Glutamatergic neuron (in vitro differentiated cells): ENCODE measurements at places on chromosomes 5 and 9. TPM values are rescaled to one million over a fixed set of nuclear protein-coding genes. Genes with fewer than 3 reads are reported as not detected.

DNA sequence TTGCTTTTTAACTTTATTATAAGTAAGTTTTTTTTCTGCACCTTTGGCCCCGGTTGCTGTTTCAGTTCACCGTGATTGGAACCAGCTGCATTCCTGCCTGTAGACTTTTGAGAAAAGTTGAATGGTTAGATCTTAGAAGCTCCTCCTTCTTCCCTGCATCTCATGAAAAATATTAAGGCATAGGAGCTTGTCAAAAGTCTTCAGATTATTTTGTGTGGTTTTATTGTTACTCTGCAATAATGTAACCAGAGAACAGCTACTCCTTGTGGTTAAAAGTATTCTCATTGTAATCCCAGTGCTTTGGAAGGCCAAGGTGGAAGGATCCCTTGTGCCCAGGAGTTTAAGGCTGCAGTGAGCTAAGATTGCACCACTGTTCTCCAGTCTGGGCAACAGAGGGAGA lies 3.3 kb upstream of the SLC2A8 start:
- DNase-seq, result no peak

- no peak for DNase-seq
These were observed 28.2 kb downstream of the C9orf152 start for GRCh38 chr9:110179734-110180133.

GRCh38 chr9:124559871-124560270 lies 52.7 kb upstream of the NR5A1 start:
- DNase-seq, result no peak

DNA sequence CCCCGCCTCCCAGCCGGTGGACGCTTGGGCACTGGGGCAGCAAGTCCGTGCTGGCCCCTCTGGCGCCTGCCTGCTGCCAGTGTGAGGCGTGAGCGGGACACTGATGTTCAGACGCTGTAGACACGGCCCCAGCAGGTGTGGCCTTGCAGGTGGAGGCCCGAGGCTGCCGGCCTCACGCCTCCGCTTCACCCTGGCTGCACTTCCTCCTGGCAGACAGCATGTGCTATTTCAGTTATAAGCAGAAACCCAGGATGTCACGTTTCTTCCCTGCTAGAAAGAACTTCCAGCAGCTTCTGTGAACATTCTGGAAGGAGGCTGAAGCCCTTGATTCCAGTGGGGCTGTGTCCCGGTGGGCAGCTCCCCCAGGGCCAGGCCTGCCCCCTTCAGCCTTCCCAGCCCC lies 114.8 kb upstream of the FCN2 start:
- no peak for DNase-seq

DNA sequence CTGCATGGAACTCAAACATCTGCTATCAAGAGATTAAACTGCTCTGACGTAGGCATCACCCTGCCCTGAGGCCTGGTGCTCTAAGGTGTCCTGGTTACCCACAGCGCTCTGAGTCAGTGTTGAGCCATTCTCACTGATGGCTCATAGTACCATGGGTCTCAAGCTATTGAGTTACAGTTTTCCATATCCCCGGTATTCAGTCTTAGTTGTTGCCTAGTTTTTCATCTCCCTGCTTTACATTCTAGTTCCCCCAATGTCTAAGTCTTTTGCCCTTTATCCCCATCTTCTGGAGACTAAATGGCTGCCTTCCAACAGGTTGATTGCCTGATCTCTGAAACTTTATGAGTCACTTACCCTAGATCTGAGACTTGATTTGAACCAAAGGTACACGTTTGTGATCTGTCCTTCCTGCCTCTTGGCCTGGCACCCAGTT lies 161.2 kb upstream of the PTGER4 start:
- no peak for DNase-seq

DNA sequence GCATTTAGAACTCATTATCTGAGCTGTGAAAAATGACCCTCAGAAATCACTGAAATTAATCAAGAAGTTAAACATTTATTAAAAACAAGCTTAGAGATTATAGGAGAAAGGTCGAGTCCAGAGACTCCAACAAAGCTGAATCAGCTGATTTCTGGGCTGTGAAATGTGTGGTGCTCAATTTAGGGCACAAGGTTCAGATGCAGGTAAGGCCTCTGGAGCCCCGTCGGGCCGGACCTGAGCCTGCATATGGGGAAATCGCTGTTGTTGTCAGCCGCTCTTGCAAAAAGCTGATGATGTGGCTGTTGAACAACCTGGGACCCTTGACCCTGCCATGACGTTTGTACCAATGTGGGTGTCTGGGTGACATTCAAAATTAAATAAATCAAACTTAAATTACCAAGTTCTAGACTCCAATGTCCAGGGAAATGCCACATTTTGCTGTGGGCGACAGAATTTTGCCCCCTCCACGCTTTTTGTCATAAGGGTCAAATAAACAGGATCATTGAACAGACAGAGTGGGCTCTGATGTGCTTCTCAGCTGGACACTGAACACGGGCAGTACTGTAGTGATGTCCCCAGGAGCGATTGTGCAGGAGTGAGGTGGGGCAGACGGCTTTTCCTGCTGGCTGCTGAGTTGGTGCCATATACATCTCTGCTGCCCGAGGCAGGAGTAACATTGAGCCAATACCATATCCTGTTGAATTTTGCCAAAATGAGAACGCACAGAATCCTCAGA lies 27.2 kb upstream of the FBP1 start:
- DNase-seq, result no peak

GRCh38 chr5:173832386-173832785 lies 55.8 kb upstream of the CPEB4 start:
- no peak for DNase-seq

DNA sequence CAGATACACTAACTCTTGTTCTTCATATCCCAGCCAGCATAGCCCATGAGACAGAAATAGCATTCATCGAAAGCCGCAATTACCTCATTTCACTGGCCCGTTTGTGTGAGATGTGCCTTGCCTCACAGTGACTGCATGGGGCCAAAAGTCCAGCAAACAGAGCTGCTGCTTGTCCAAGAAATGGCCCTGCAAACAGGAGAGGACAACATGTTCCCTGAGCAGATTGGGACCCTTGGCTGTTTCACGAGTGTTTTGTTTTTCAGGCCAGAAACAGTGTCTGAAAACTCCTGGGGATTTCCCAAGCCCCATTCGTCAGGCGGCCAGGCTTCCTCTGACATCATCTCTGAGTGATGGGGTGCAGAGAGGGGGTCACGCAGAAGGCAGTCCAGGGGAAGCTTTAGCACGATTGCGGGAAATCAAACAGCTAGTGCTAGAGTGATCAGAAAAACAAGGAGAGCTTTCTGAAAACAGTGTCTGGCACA lies 503.6 kb upstream of the PAPPA start:
- DNase-seq, result no peak

DNA sequence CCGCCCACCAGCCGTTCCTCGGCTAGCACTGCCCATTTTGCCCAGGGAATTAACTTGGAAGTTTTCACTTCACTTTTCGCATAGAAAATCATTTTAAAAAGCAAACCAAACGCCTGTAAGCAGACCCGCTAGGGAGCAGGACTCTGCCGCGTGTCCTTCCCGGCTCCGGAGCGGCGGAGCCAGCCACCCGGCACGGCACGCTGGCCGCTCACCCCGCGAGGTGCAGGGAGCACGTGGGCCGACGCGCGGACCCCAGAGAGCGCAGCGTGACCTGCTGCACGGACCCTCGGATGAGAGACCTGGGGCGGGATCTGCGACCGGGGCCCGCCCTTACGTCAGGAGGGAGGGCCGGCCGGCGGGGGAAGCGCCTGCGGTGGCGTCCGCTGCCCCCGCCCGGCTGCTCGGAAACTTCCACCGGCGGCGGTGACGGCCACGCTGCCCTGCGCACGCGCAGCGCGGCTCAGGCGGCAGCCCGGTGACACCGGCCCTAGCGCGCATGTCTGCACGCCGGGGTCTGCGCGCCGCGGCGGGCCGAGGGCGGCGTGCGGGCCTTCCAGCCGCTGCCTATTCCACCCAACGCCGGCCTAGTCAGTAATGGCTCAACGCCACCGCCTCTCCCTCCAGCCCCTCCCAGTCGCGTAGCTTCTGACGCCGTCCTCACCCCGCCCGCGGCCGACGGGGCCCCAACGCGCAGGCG lies 507 bp upstream of the TENT4A start:
- DNase-seq, result peak; percentile 98

DNA sequence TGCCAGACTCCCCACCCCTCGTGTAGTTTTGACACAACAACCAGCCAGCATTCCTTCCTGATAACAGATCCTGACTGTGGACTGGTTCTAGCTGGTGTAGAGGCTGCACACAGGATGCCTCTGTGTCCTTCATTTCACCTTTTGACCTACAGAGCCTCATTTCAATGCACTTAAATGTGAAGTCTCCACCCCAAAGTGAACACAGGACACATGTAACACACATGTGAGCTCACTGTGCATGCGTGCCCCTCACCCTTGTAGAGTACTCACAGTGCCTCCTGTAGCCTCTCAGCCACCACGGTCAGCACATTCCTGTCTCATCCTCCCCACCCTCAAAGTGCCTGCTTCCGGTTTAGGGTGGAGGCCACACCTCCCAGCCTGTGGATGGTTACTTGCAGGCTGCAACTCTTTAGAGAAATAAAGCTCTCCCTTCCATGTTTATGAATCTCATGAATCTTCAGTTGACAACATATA lies 11.6 kb upstream of the NKD2 start:
- DNase-seq, result no peak

GRCh38 chr9:7592321-7593316 lies 207.0 kb downstream of the DMAC1 start:
- DNase-seq, result no peak

DNA sequence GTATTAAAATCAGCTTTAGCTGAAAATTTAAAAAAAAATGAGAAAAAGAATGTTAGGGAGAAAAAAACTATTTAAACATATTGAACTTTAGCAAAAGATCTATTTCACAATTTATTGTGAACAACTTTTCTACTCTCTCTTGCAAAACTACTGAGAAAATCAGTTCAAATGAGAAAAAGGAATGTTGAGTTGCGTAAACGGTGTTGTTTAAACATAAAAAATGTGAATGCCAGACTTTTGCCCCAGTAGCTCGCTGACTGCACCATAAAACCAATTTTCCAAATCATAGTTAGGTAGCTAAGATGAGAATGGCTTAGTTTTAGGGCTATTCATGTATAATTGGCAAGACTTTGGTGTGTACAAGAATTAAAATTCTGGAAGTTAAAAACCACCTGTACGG lies 13.4 kb upstream of the RAD23B start:
- DNase-seq, result no peak

DNA sequence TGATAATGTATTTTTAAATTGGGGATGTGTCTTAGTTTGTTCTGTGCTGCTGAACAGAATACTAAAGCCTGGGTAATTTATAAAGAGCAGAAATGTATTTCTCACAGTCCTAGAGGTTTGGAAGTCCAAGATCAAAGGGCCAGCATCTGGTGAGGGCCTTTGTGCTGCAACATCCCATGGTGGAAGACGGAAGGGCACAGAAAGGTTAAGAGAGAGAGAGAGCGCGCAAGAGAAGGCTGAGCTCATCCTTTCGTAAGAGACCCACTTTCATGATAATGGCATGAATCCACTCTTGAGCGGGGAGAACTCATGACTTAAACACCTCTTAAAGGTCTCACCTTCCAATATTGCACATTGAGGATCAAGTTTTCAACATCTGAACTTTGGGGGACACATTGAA lies 79.1 kb upstream of the GOLM1 start:
- DNase-seq, result no peak

DNA sequence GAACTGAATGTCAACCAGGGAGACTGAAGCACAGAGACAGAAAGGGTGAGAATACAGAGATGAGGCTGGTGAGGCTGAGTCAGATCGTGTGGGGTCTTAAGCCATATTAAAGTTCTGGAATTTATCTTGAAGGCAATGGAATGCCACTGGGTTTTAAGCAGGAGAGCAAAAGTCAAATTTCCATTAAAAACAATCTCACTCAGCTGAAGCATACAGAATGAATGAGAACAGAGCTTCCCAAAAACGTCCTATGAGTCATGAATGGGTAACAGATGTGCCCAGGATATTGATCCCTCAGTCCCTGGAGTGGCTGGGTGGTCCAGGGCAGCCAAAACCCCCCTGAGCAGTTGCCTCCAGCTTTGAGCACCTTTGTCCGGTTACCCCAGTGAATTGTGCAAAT lies 44.9 kb downstream of the PFDN1 start:
- no peak for DNase-seq

DNA sequence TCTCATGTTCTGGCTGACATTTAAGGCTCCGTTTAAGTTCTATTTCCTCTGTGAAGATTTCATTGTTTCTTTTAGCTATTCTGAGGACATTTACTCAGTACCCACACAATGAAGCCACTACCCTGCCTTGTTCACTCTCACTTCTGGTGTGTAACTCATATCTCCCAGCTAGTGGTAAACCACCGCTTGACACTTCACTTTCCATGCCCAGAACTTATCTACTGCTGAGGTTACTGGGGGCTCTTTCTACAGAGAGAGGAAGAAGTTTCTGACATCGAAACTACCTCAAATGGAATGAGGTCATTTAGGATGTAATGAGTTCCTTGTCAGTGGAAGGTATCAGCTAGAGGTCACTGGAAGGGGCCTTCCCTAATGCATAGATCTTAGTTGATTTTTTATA lies 501.5 kb downstream of the DMAC1 start:
- DNase-seq, result no peak

DNA sequence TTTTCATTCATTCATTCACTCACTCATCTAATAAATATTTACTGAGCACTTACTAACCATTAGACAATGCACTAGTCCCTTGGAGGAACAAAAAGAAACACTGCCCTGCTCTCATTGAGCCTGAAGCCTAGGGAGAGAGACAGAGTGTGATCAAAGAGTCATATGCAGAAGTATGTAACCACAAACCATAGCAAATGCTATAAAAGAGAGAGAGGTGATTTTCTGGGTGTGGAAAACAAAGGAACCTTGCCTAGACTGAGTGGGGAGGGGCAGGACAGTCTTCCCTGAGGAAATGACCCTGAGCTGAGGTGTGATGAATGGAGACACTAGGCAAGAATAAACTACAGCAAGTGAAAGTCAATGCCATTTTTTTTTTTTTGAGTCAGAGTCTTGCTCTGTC lies 10.8 kb upstream of the ADRA1B start:
- DNase-seq, result no peak

GRCh38 chr9:3534614-3535404 lies 9.0 kb upstream of the RFX3 start:
- no peak for DNase-seq

DNA sequence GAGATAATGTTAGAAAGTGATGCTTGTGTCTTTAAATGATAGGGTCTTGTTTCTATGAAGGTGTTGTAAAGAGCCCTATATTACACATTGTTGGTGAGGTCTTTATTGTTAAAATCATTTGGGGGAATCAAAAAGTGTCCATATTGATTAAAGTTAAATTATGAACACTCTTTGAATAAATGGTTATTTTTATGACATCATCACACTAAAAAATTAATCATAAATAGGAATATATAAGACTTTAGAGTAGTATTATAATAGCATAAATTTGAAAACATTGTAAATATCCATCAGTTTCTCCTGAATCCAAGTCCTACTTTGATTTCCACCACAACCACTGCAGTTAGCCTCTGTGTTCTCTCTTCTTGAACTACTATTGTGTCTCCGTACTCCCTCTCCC lies 136.3 kb downstream of the HTR1A start:
- DNase-seq, result no peak

KIF3A gene
- total RNA-seq, result 42.4 TPM

SGCD gene
- 0.20 TPM for total RNA-seq

TMEM141 gene
- 46.1 TPM for total RNA-seq

TAF11L10 gene
- total RNA-seq, result 0.83 TPM

FAT2 gene
- total RNA-seq, result 0.02 TPM

IL13 gene
- total RNA-seq, result not detected

FOXD4L5 gene
- not detected for total RNA-seq

PCDHGC3 gene
- total RNA-seq, result 40.1 TPM
